ENCODE measurements at places on chromosomes 5 and 9. TPM values are rescaled to one million over a fixed set of nuclear protein-coding genes. Genes with fewer than 3 reads are reported as not detected.

The UAP1L1 gene
- 17.1 TPM for total RNA-seq

The C9orf85 gene
- total RNA-seq, result 2.6 TPM

The CDX1 gene
- total RNA-seq, result not detected

GRCh38 chr5:50958852-50959457, 292.5 kb downstream of the PARP8 start:
- DNase-seq, result no peak
- no peak overlapping the region for H3K27ac ChIP-seq
- H3K36me3 ChIP-seq, result no peaks in the 10 kb centered on the region

DNA sequence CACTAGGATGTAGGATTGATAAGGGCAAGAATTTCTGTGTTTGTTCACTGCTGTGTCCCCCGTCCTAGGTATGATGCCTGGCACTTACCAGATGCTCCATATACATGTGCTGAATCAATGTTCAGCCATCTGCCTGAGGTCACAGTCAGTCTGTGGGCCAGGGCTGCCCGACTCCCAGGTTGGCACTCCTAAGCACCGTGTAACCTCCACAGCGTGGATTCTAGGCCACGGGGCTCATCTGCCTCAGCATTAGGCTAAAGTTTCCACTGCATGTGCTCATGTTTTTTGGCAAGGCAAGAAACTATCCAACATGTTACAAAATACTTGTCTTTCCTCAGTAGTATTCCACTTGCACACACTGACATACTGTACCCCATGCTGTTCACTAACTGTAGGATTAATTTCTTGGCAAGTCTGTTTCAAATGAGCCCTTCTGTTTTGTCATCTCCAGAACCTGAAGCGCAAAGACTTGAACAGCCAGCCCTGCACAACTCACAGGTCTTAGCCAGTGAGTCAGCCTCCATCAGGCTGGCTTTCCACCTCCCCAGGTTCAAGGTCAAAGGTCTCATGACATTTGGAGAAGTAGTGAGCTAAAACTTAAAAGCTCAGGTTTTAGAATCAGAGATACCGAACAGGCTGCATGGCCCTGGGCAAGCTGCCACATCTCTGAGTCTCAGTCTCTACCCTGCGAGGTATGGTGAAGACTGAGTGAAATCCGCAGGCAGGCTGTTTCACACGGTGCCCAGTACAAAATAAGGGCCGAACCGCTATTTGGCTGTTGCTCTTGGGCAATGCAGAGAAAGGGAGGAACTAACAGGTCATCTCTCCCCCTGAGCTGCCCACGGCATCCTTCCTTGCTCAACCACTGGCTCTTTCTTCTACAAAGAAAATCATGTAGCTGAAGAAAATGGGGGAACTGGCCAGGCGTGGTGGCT, 7.2 kb downstream of the TOR1A start:
- no peaks in the 10 kb centered on the region for H3K4me1 ChIP-seq
- no peak overlapping the region for H3K4me3 ChIP-seq
- no peaks in the 10 kb centered on the region for H3K27me3 ChIP-seq
- H3K27ac ChIP-seq, result no peak overlapping the region

- H3K27me3 ChIP-seq, result no peaks in the 10 kb centered on the region
- H3K4me1 ChIP-seq, result peaks cover 10% of the 10 kb centered on the region
- peak overlapping the region; percentile 50 for H3K4me3 ChIP-seq
- peak; percentile 83 for DNase-seq
- H3K27ac ChIP-seq, result peak overlapping the region; percentile 84
These were observed 97.0 kb downstream of the MEF2C start for GRCh38 chr5:88785746-88786565.

Data from ascending aorta (tissue), 2 donors.